ENCODE measurements at places on chromosomes 12 and 14. TPM values are rescaled to one million over a fixed set of nuclear protein-coding genes. Genes with fewer than 3 reads are reported as not detected.

The AQP6 gene
- polyA plus RNA-seq, result not detected

The FGD4 gene
- 15.2 TPM for polyA plus RNA-seq

DNA sequence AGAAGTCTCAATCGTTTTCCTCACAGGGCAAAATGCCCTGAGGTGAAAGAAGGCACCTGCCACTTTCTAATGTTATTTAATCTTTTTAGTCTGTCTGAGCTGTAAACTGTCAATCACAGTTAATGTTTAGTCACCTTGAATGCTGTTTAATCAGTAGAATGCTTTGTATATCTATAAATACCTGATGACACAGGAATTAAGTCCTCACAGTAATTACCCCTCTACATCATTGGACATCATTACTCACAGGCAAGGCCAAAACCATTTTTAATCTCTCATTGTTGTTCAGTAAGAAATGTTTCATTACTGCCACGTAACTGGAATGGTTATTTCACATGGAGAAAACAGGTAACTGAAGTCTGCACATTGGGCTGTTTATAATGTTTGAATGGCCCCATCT, 178.8 kb downstream of the EXOC5 start:
- DNase-seq, result no peak
- H3K4me3 ChIP-seq, result no peak overlapping the region
- H3K36me3 ChIP-seq, result no peaks in the 10 kb centered on the region
- H3K4me1 ChIP-seq, result no peaks in the 10 kb centered on the region
- H3K27me3 ChIP-seq, result no peaks in the 10 kb centered on the region

GRCh38 chr12:112353393-112353792, 28.8 kb downstream of the HECTD4 start:
- no peaks in the 10 kb centered on the region for H3K36me3 ChIP-seq
- no peak for DNase-seq
- H3K4me3 ChIP-seq, result no peak overlapping the region
- H3K27me3 ChIP-seq, result no peaks in the 10 kb centered on the region

GRCh38 chr14:35140718-35141581, 18.6 kb downstream of the PRORP start:
- no peak for DNase-seq
- no peaks in the 10 kb centered on the region for H3K27me3 ChIP-seq
- no peak overlapping the region for H3K4me3 ChIP-seq
- no peaks in the 10 kb centered on the region for H3K36me3 ChIP-seq

DNA sequence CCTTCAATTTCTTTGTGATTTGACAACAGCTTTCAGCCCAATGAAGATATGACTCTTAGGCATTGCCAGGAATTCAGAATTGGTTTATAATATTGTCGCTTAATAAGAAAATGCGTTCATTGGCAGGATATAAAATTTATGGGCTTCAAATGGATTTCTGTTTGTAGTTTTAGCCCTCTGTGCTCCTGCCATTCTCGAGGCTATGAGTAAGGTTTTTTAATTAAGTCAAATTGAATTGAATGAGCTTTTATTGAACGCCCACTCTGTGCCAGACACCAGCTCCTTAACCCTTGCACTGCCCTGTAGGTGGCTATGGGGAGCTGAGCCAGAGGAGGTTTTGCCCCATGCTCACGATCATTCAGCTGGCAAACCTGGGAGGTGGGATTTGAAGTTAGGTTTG, 115.1 kb downstream of the SLC25A47 start:
- H3K36me3 ChIP-seq, result no peaks in the 10 kb centered on the region
- peaks cover 31% of the 10 kb centered on the region for H3K4me1 ChIP-seq
- H3K4me3 ChIP-seq, result no peak overlapping the region
- no peaks in the 10 kb centered on the region for H3K27me3 ChIP-seq

- DNase-seq, result no peak
- no peak overlapping the region for H3K27ac ChIP-seq
- H3K4me1 ChIP-seq, result peaks cover 11% of the 10 kb centered on the region
- no peak overlapping the region for H3K4me3 ChIP-seq
- no peaks in the 10 kb centered on the region for H3K27me3 ChIP-seq
Observed at GRCh38 chr12:93860668-93861373, 183.6 kb downstream of the CRADD start.

DNA sequence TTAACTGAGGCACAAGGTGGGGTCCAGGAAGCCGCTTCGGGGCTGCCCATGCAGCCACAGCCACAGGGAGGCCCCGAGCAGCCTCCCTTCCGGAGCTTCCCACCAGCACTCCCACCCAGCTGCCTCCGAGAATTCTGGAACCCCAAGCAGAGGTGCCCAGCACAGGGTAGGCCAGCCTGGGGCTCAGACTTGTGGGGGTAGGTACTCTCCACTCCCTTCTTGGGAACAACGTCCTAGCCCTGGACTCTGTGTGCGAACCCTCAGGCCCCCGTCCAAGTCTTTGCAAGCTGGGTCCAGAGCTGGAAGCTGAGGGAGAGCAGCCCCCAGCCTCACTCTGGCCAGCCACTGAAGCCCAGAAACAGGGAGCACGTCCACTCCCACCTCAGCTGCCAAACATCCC, 16.1 kb downstream of the ITPK1 start:
- peaks cover 16% of the 10 kb centered on the region for H3K4me1 ChIP-seq
- no peak for DNase-seq
- H3K27ac ChIP-seq, result no peak overlapping the region
- H3K27me3 ChIP-seq, result no peaks in the 10 kb centered on the region

GRCh38 chr12:22766911-22767420, 142.0 kb downstream of the ETNK1 start:
- H3K36me3 ChIP-seq, result no peaks in the 10 kb centered on the region
- no peak overlapping the region for H3K4me3 ChIP-seq
- no peaks in the 10 kb centered on the region for H3K27me3 ChIP-seq
- DNase-seq, result no peak
- H3K4me1 ChIP-seq, result no peaks in the 10 kb centered on the region

Measured in hepatocyte (in vitro differentiated cells).